ENCODE measurements at places on chromosomes 5 and 9.

DNA sequence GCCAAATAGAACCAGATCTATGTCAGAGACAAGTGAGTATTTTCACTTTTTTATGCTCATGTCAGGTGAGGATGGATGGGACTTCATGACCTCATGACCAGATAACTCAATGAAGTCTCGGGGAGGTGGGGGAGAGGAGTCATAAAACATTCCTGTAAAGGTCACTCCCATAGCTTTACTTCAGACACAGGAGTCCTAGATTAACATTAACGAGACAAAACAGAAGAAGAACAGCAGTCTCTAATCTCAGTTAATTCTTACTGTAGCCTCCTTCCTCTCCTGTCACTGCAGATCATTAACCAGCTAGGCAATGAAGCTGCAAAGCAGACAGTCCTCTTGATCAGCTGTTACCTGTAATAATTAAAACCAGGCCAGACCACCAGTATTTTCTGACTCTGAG, 11.2 kb downstream of the CRHBP start:
- no peak for DNase-seq

- DNase-seq = no peak
These were observed 45.2 kb upstream of the APC start for GRCh38 chr5:112692472-112692871.

DNA sequence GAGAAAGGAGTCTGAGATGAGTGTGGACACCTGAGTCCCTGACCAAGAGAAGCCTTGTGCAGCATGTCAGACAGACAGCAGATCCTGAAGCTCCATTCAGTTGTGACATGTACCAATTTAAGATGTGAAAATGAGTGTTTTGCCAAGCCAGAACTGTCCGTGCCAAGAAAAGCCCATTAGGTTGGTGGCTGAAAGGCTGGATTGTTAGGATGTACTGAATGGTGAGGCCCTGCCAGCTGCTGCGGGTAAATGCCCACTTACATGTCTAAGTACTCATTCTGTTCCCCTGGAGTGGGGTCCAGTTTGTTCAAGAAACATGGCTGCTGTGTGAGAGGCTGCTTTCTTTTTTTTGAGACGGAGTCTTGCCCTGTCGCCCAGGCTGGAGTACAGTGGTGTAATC, 14.6 kb downstream of the DAPK1 start:
- DNase-seq = no peak

GRCh38 chr5:137078171-137078665, 420.9 kb downstream of the SPOCK1 start:
- DNase-seq = no peak

DNA sequence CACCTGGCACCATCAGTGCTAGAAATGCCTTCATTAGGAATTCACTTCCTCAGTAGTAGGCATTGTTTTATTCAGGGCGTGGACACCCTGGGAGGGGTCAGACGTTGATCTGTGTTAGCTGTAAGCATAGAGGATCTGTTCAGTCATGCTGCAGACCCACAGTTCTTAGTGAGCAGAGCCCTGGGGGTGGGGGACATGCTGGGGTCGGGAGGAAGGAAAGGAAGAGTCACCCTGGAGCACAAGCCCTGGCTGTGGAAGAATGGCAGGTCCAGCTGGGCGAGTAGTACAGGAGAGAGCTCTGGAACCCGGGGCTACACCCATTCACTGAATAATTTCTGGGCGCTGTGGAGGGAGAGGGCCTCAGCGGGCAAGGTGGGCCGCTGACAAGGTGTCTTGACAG, 172.5 kb downstream of the FSTL4 start:
- no peak for DNase-seq

- DNase-seq = no peak
These were observed 188.7 kb downstream of the HSPA4 start for GRCh38 chr5:133240425-133241091.

GRCh38 chr9:74570879-74571512, 73.9 kb downstream of the RORB start:
- DNase-seq = no peak

GRCh38 chr9:7982907-7983306, 183.3 kb upstream of the DMAC1 start:
- DNase-seq = no peak

GRCh38 chr5:91229031-91229727, 153.9 kb downstream of the ARRDC3 start:
- no peak for DNase-seq

DNA sequence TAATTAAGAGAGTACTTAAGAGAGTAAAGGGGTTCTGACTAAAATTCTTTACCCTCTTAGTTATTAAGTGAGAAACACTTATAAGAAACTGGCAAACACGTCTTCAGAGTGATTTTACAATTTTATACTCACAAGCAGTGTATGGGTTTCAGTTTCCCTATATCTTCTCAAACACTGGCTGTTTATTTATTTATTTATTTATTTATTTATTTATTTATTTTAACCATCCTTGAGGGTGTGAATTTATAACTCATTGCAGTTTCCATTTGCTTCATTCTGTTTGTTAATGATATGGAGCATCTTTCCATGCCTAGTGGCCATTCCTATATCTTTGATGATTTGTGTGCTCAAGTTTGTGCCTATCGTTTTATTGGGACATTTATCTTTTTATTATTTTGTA, 68.0 kb upstream of the SGCD start:
- no peak for DNase-seq

GRCh38 chr5:77095189-77095588, 8.1 kb upstream of the ZBED3 start:
- no peak for DNase-seq

- no peak for DNase-seq
These were observed 81.8 kb upstream of the LMNB1 start for GRCh38 chr5:126695091-126695490.

DNA sequence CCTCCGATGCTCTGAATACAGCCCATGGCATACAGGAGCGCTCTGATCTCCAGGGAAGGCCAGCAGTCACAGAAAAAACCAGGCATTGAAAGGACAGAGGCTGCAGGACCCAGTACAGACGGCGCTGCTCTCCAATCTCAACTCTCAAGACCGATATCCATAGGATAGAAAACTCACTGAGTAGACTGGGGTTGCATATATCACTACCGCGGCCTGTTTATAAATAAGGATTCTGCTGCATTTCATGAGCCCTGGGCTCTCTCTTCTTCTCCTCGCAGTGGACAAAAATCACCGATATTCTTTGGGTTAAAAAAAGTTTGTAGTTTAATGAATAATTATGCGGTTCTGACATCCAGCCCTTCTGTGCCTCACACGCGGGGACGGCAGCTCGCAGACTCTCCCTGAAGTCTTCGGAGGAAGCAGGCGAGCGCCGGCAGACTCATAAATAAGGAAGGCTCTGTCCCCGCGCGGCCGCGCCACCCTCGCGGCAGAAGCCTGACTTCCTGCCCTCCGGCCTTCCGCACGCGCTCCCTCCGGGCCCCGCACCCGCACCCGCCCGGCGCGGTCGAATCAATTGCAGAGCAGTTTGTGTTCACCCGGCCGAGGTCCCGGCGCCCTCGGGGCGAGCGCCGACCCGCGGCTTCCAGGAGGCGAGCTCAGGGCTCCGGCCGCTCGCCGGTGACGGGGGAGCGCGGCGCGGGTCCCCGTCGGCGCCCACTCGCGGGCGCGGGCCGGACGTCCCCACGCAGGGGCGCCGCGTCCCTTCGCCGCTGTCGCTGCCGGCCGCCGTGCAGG, at the start of gene FAM78A:
TSS of gene FAM78A (minus strand) at position 417 of the 795 bp plus-strand sequence. CDS start at position 86, 331 bp downstream.
- DNase-seq = no peak

Data from stimulated activated CD4-positive, alpha-beta T cell treated with anti-CD3 and anti-CD28 coated beads, TNF-alpha, amount 100 ng/mL, for 4 hours (primary cell).